ENCODE measurements at places on chromosomes 2 and 18.
A peak's percentile ranks its signal among the peaks of the same experiment; 100 is the strongest.

- no peak for DNase-seq
Observed at GRCh38 chr2:160474319-160474645, 19.3 kb downstream of the RBMS1 start.

DNA sequence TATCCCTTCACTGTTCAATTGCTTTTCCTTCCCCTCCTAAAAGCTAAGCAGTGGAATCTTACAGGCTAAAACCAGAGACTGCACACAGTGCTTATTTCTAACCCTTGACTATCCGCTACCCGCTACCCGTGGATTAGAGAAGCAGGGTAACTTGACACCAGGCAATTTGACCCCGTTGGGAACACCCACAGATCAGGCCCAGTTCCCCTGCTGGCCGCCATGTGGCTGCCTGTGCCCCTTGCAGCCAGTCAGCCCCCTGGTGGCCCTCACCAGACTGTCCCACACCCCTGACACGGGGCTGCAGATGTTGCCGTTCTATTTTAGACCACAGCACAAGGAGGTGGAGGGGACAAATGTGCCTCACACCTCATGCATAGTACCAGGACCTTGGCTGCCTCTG lies 74.8 kb downstream of the TXNL1 start:
- DNase-seq, result no peak

DNA sequence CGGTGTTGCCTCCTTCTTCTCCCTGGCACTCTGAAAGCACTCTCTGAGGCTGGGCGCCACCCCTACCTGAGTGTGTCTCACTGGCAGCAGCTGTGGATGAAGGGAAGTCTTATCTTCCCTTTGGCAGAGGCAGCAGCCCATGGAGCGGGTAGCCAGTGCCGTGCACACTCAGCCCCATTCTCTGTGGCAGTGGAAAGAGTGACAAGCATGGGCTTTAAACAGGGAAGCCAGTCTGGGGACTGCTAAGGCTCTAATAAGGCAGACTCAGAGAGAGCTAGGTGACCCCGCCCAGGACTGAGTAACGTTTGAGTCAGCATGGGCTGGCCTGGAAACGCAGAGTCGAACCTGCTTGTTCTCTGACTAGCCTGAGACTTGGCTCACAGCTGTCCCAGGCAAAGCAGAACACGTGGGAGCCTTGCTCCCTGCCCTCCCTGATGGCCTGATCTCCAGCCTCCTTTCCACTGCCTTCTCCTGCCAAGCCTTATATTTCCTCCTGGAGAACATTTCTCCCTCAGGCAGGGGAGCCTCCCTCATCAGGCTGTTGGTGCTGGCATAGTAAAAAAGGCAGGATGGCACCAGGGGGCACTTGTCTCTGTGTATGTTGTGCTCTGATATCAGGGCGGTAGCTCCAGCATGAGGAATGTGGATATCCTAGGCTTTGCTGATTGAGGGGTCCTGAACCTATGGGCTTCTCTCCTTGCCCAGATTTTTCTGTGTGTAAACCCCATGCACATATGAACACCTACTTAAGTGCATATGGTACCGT lies 93.9 kb upstream of the LGALSL start:
- DNase-seq, result no peak

- DNase-seq, result peak; percentile 16
Observed at GRCh38 chr2:26011990-26012856, 21.7 kb upstream of the RAB10 start.

DNA sequence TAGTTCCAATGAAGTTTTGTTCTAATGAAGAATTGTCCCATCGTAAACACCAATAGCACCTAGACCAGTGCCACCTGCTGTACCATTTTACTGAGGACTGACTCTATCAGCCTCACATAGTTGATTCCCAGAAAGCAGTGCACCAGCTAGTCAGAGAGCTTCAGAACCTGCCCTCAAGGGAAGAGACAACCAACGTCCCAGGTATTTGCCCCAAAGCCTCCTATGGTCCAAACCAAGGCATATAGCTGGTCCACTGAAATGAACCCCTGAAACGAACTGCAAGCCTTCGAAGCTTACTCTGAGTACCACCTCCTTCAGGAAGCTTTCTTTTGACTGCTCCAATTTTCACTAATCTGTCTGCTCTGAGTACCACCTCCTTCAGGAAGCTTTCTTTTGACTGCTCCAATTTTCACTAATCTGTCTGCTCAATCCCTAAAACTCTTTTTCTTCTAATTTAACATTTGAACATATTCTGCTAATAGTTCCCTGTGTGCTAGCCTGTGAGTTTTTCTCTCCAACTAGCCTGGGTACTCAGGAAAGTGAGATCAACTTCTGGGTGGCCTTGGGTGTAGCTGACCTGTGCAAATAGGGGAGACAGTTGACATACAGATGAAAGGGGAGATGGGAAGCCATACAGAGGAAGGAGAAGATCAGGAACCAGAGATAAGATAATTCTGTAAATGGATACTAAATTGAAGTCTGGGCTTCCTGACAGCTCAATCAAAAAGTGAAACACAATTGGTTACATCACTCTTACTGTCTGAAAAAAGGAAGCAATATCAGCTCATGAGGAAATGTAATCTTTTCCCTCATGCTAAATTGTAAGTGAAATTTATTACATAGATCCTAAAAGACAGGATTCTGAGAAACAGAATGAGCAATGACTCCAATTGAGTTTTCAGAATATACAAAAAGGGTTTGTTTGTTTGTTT lies 33.5 kb upstream of the EML4 start:
- peak; percentile 26 for DNase-seq

DNA sequence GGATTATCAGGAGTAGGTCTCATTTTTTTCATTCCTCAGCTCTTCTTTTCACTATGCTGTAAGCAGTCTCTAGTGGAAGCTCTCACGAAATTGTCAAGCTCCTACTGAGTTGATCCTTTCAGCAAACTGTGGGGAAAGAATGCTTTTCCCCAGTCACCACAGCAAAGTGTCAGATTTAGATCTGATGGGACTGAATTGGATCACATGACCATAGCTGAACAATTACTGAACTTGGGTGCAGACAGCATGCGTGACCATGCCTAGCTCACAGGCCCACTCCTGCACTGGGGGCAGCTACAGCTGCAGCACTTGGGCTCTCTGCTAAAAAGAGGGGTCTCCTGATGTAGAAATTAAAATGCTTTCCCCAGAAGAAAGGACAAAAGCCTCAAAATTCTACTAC lies 3.1 kb downstream of the ARHGAP15 start:
- DNase-seq, result no peak

GRCh38 chr2:33599943-33600192 lies 769 bp upstream of the FAM98A start:
- DNase-seq, result no peak

GRCh38 chr2:235951982-235952381 lies 216.2 kb downstream of the GBX2 start:
- no peak for DNase-seq

GRCh38 chr2:810397-810796 lies 133.2 kb upstream of the TMEM18 start:
- DNase-seq, result no peak

GRCh38 chr18:31549416-31549815 lies 42.3 kb upstream of the TTR start:
- DNase-seq, result no peak

GRCh38 chr2:154207288-154208047 lies 335.7 kb downstream of the GALNT13 start:
- DNase-seq, result no peak

- DNase-seq, result no peak
Observed at GRCh38 chr2:178227187-178227586, 32.9 kb downstream of the OSBPL6 start.

GRCh38 chr18:44765456-44765855 lies 84.8 kb downstream of the SETBP1 start:
- DNase-seq, result no peak

DNA sequence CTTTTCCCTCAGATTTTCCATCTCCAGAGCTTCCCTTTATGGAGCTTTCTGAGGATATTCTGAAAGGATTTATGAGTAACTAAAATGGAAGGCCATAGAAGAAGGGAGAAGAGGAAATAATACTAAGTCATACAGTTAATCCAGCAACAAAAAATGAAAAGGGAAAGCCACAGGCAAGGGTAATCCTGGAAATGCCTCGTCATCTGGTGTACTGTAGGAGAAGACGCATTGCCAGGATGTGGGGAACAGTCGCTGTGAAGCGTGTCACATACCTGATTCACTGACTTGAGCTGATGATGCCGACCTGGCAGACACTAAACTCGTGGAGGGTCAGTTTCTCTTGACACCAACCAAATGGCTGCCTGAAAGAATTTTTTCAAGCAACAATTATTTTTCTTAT lies 34.7 kb upstream of the ALPP start:
- DNase-seq, result no peak

- no peak for DNase-seq
Observed at GRCh38 chr2:202314116-202314515, 48.6 kb downstream of the NOP58 start.

GRCh38 chr2:138452324-138452723 lies 49.2 kb upstream of the SPOPL start:
- no peak for DNase-seq

- no peak for DNase-seq
Observed at GRCh38 chr2:231693956-231694355, 14.4 kb upstream of the PTMA start.

- DNase-seq, result no peak
Observed at GRCh38 chr2:223537651-223538601, 64.2 kb downstream of the SCG2 start.

- DNase-seq, result no peak
Observed at GRCh38 chr2:203759690-203760365, 53.4 kb downstream of the CD28 start.
